Natural killer cell (primary cell): ENCODE measurements at places on chromosomes 4 and X. TPM values are rescaled to one million over a fixed set of nuclear protein-coding genes. Genes with fewer than 3 reads are reported as not detected.

EVC2 gene
- total RNA-seq = 2.6 TPM

TLR6 gene
- total RNA-seq = 6.8 TPM

CYSLTR1 gene
- total RNA-seq = 7.6 TPM

PALLD gene
- 25.4 TPM for total RNA-seq

SSX4B gene
- total RNA-seq = not detected

RNF175 gene
- not detected for total RNA-seq

YIPF7 gene
- total RNA-seq = not detected

ATP5ME gene
- 114 TPM for total RNA-seq

NUDT6 gene
- 4.1 TPM for total RNA-seq

CT45A2 gene
- not detected for total RNA-seq

DNA sequence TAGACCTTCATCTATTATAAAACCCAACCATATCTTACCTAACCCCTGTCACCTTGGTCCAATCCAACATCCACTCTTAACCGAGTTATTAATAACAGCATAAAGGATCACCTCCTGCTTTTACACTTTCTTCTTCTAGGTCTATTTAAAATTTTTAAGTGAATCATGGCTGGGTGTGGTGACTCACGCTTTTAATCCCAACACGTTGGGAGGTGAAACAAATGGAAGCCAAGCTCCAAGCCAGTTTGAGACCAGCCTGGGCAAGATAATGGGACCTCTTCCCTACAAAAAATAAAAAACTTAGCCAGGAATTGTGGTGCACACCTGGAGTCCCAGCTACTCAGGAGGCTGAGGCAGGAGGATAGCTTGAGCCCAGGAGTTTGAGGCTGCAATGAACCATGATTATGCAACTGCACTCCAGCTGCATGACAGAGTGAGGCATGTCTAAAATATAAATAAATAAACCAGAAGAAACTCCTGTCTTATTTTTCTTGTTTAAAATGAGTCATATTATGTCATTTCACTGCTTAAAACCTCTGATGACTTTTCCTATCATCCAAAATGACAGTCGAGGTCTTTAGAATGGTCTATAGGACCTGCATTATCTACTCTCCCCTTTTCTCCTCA is 188.4 kb downstream of the GASK1B start:
- no peaks in the 10 kb centered on the region for H3K36me3 ChIP-seq
- no peaks in the 10 kb centered on the region for H3K4me1 ChIP-seq
- no peaks in the 10 kb centered on the region for H3K27me3 ChIP-seq
- no peak overlapping the region for H3K27ac ChIP-seq
- no peak for DNase-seq

- no peak overlapping the region for H3K27ac ChIP-seq
- H3K27me3 ChIP-seq = no peaks in the 10 kb centered on the region
- no peak overlapping the region for H3K4me3 ChIP-seq
- DNase-seq = no peak
- H3K4me1 ChIP-seq = no peaks in the 10 kb centered on the region
These were observed 28.9 kb downstream of the ARFIP1 start for GRCh38 chr4:152808670-152809069.

DNA sequence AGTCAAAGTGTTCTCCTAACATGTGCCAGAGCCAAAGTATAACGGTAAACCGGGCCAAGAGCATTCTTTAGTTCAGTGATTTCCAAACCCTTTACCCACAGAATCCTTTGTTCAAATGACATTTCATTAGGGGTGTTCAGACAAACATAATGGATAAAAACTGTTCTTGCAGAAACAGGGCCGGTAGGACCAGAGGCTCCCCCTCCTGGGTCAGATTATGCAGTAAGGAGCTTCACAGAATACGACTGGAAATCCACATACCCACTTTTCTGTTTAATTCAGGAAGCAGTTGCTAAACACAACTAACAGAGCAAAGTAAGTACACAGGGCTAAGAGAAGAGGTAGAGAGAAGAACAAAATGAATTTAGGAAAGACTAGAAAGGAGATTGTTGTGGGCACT is 46.6 kb upstream of the TMEM184C start:
- no peak overlapping the region for H3K4me3 ChIP-seq
- H3K27ac ChIP-seq = no peak overlapping the region
- H3K36me3 ChIP-seq = no peaks in the 10 kb centered on the region

DNA sequence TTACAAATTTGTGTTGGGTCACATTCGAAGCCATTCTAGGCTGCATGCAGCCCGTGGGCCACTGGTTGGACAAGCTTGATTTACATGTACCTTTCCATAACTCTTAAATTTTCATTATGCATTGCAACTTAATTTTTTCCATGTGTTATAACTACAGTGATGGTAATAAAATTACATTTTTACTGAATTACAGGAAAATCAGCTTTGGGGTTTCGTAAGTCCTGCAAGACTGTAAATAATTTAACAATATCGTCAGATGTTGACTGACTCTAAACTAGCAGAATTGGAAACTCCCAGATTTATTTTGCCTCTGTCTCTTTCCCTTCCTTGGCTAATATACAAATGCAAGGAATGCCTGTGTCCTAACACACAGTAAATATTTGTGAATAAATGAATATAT is 88.0 kb upstream of the RAPGEF2 start:
- DNase-seq = no peak
- H3K4me1 ChIP-seq = no peaks in the 10 kb centered on the region

DNA sequence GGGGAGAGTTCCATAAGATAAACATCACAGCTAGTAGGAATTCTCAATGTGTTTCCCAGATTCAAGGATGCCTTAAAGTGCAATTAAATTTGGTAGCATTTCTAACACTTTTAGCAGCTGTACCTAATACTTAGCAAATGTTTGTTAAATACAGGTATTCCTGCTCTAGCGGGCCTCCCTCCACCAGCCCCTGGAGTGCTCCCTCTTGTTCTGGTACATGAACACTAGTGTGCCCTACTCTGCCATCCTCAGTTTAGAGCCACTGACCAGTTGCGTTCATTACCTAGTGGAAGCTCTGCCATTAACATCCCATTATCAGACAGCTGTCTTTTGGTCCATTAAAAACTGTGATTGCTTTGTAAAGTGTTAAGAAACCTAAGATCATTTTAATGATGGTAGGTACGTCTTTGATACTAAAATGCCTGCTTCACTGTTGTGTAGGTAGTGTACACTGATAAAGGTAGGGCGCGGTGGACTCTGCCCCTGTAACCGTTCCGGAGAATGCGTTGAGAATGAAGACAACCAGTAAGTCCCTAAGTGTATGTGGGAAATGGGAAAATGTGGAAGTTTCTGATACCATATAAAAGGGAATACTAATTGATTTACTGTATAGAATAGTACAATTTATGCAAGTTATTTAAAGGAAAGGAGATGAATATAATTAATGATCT is 21.7 kb downstream of the KIAA0232 start:
- H3K27me3 ChIP-seq = no peaks in the 10 kb centered on the region
- H3K4me1 ChIP-seq = peaks cover 3% of the 10 kb centered on the region
- DNase-seq = no peak
- H3K4me3 ChIP-seq = no peak overlapping the region
- H3K36me3 ChIP-seq = no peaks in the 10 kb centered on the region
- H3K27ac ChIP-seq = no peak overlapping the region

DNA sequence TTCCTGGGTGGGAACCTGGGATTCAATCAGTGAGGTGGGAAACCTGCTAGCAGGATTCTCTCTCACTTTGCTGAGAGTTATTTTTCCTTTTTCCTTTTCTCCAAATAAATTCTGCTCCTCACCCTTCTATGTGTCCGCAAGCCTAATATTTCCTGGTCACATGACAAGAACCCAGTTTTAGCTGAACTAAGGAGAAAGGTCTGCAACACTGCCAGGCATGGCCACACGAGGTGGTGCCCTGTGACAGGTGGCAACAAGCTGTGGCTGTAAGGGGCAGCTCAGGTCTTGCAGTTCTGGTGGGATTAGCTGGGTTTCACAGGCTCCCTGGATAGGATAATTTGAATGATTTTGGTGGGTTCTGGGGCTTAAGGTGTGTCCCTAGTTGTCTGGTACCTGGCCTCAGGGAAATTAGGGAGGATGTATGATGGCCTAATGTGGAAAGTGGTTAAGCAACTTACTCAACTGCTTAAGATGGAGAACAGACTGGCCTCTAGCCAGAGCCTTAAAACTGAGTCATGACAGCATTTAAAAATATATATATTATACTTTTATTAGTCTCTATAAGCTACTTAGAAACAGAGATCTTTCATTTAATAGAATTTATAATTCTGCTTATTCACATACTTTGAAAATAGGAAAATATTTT is 215.0 kb downstream of the IL15 start:
- no peaks in the 10 kb centered on the region for H3K4me1 ChIP-seq
- H3K4me3 ChIP-seq = no peak overlapping the region
- no peak overlapping the region for H3K27ac ChIP-seq
- no peak for DNase-seq
- H3K27me3 ChIP-seq = no peaks in the 10 kb centered on the region

DNA sequence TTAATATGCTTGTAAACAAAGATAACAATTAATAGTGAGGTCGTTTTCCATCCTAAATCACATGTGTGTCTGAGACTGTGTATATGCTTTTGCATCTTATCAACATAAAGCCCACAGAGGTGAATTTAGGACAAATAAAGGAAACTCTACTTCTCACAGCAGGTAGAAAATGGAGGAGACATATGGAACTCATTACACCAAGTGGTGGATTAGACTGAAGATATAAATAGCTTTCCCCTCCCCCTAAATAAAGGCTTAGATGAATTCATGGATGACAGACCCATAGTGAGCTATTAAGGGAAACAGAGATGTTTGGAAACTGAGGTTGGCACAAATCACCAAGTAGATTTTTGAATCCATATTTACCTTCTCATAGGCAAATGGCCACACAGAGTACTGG is 79.7 kb downstream of the GRIA3 start:
- no peak overlapping the region for H3K4me3 ChIP-seq
- DNase-seq = no peak
- H3K36me3 ChIP-seq = no peaks in the 10 kb centered on the region

DNA sequence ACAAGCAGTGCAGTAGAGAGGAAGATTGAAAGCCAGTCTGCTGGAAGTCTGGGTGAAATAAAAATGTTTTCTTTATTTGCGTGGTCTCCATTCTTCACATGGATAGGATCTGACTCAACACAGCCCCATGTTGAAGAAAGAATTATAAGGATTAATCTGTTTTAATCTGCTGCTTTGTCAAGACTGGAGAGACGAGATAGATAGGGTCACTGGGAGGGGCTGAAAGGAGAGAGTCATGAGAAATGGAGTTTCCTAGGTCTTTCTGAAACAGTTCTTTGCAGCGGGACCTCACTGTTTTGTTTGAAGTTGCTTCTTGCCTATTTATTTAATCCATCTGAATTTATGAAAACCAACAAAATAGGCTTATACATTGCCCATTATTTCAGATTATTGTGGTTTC is 32.4 kb upstream of the RHOH start:
- DNase-seq = no peak
- H3K4me1 ChIP-seq = no peaks in the 10 kb centered on the region
- no peak overlapping the region for H3K4me3 ChIP-seq
- H3K27ac ChIP-seq = no peak overlapping the region
- no peaks in the 10 kb centered on the region for H3K27me3 ChIP-seq

DNA sequence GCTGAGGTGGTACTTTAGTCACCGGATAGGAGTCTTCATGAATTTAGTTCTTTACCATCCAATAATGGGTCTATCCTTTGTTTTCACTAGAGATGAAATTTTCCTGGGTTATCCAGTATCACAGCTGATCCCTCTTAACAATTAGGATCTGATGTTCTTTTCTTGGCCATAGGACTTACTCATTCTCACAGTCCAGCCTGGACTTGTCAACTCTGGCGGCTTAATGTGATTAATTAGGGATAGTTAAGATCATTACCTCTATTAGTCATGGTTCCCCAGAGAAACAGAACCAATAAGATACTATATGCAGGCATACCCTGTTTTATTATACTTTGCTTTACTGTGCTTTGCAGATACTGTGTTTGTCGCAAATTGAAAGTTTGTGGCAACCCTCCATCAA is 272.7 kb upstream of the FAT4 start:
- H3K27ac ChIP-seq = no peak overlapping the region
- H3K36me3 ChIP-seq = no peaks in the 10 kb centered on the region
- no peak overlapping the region for H3K4me3 ChIP-seq
- no peaks in the 10 kb centered on the region for H3K27me3 ChIP-seq

DNA sequence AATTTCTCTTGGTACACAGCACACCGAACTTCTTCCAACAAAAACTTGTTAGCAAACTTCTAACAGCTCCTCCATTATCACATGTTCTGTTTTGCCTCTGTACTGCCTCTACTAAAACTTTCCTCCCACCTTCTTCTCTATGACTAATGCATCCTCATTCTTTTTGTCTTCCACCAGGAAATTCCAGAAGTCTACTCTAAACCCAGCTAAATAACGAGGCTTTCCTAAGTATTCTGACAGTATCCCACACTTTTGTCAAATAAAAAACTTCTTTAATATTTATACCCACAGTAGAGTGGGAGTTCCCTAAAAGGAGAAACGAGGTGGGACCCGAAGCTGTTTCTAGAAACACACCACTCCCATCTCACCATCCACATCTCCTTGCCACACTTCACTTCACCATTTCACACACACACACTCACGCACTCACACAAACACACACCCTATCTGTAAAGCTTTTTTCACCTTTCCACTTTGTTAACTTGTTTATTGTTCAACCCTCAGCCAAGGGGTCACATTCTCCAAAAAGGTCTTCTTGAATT is 280.3 kb downstream of the ARAP2 start:
- H3K27ac ChIP-seq = no peak overlapping the region
- no peaks in the 10 kb centered on the region for H3K27me3 ChIP-seq
- DNase-seq = no peak
- no peaks in the 10 kb centered on the region for H3K36me3 ChIP-seq

- H3K36me3 ChIP-seq = no peaks in the 10 kb centered on the region
- H3K27me3 ChIP-seq = no peaks in the 10 kb centered on the region
- no peak overlapping the region for H3K4me3 ChIP-seq
- no peak for DNase-seq
These were observed 43.7 kb downstream of the NLGN4X start for GRCh38 chrX:6184900-6185515.

- no peak for DNase-seq
- no peaks in the 10 kb centered on the region for H3K36me3 ChIP-seq
- H3K27me3 ChIP-seq = no peaks in the 10 kb centered on the region
- no peak overlapping the region for H3K27ac ChIP-seq
- no peaks in the 10 kb centered on the region for H3K4me1 ChIP-seq
These were observed 12.5 kb downstream of the MORC4 start for GRCh38 chrX:106987488-106987887.

- H3K27me3 ChIP-seq = peaks cover 32% of the 10 kb centered on the region
- no peaks in the 10 kb centered on the region for H3K36me3 ChIP-seq
- no peak overlapping the region for H3K27ac ChIP-seq
- DNase-seq = no peak
These were observed 555 bp upstream of the SPP1 start for GRCh38 chr4:87974856-87975462.

- no peak overlapping the region for H3K27ac ChIP-seq
- no peak for DNase-seq
- H3K36me3 ChIP-seq = no peaks in the 10 kb centered on the region
- H3K4me1 ChIP-seq = no peaks in the 10 kb centered on the region
- H3K4me3 ChIP-seq = no peak overlapping the region
These were observed 934.3 kb upstream of the SLIT2 start for GRCh38 chr4:19317377-19317776.

- H3K27me3 ChIP-seq = peaks cover 9% of the 10 kb centered on the region
- no peaks in the 10 kb centered on the region for H3K36me3 ChIP-seq
- H3K27ac ChIP-seq = no peak overlapping the region
- H3K4me3 ChIP-seq = no peak overlapping the region
- no peaks in the 10 kb centered on the region for H3K4me1 ChIP-seq
These were observed 8.8 kb upstream of the NKX1-1 start for GRCh38 chr4:1414831-1415680.

- H3K27ac ChIP-seq = no peak overlapping the region
- no peaks in the 10 kb centered on the region for H3K27me3 ChIP-seq
- no peak for DNase-seq
- H3K4me1 ChIP-seq = peaks cover 5% of the 10 kb centered on the region
- H3K4me3 ChIP-seq = no peak overlapping the region
These were observed 18.6 kb downstream of the ACSL4 start for GRCh38 chrX:109714340-109714958.

GRCh38 chr4:174874898-174875297 is 43.3 kb upstream of the ADAM29 start:
- H3K36me3 ChIP-seq = no peaks in the 10 kb centered on the region
- H3K27me3 ChIP-seq = no peaks in the 10 kb centered on the region
- DNase-seq = no peak
